ENCODE measurements at places on chromosomes 3 and 15.

DNA sequence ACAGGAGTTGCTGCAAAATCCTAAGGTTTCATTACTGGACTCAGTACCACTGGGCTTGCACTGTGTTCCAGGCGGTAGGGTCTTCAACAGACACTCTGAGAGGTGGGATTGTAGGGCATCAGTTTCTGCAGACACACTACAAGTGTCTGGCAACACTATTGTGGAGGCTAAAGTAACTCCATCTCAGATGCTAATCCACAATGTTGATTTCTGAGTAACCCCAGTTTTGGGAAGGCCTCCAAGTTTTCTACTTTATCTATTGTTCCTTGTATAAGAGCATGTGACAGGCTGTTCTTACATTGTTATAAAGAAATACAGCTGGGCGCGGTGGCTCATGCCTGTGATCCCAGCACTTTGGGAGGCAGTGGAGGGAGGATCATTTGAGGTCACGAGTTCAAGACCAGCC is 2.5 kb upstream of the ABHD5 start:
- no peak for DNase-seq

DNA sequence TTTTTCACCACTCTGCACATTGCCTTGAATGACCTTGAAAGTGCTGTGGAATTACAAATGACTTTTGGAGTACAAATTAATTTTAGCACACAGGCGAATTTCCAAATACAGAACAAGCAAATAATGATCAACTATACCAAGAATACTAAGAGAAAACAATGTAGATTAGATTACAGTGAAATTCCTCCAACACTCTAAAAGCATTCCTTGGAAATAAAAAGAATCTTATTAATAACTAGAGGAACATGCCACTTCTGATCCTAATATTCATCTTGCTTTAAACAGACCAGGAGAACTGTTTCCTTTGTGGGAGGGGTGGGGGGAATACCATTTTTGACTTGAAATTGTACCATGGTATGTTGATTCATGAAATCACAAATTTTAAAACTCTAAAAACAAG is 167.5 kb downstream of the SUCLG2 start:
- no peak for DNase-seq

DNA sequence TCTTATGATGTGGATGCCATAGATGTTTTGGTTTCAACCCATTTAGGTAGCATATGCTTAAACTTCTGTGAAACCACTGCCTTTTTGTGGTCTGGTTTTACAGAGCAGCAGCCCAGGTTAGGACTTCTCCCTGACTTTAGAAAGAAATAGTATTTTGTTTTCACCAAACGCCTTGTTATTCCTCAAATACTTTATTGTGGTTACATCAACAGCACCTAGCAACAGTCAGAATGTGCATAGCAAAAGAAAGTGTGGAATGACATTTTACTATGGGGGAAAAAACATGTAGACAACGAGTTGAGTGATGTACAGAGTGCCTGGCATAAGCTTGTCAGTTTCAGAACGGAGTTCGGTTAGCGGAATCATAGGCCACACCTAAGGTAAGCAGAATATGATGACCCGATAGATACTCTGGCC is 159.2 kb downstream of the TPRG1 start:
- no peak for DNase-seq

DNA sequence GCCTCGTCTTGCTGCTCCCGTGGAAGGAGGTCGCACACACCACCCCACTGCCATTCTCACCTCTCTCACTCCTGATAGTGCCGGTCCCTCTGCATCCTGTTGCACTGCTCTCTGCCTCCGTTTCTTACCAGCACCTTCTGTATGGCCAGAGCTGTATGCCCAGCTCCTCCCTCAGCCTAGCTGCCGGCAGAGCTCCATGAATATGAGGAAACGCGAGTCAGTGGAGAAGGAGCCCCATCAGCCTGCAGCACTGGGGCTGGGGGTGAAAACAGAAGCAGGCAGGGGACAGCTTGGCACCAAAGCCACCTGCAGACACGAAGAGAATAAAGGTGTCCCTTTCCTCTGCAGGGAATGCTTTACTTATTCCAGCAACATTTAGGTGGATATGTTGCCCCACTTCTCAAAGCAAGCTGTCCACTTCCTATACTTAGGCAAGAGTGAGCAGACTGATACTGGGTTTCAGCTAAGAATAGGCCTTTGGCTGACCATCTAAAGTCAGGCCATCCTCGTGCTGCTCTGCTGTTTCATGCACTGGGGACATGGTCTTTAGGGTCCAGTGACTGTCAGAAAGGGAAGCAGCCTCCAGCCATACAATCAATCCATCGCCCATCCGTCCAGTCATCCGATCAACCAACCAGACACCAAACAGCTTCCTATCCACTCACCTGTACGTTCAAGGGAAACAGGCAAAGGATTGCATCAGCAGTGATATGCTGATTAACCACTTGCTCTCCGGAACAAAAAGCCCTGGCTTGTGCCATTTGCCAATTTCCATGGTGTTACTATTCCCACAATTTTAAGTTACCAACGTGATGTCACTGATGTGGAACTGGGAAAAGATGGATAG is 222.7 kb downstream of the XXYLT1 start:
- no peak for DNase-seq

DNA sequence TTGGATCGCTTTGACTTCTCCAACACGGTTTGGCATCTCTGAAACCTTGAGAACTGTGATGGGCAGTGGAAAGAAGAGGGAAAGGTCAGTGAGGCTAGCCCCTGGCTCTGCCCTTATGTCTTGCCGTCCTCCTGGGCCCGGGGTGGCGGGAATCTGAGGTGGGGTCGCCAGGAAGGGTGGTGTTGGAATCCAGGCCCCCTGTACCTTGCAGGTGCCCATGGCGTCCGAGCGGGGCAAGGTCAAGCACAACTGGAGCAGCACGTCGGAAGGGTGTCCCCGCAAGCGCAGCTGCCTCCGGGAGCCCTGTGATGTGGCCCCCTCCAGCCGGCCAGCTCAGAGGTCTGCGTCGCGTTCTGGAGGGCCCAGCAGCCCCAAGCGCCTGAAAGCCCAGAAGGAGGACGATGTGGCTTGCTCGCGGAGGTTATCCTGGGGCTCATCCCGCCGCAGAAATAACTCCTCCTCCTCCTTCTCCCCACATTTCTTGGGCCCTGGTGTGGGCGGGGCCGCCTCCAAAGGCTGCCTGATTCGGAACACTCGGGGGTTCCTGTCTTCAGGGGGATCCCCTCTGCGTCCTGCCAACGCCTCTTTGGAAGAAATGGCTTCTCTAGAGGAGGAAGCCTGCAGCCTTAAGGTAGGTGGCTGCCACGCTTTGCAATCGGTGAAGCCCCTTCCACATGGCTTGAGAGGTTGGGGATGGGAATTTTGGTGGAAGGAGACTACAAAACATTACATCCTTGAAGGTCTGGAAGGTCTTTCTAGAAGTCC is 907 bp downstream of the TATDN2 start:
- peak; percentile 52 for DNase-seq

- DNase-seq: peak; percentile 98
Measured at GRCh38 chr3:13332158-13332557, 88.0 kb downstream of the NUP210 start.
